Osteocyte (in vitro differentiated cells): ENCODE measurements at places on chromosomes 7 and 10. TPM values are rescaled to one million over a fixed set of nuclear protein-coding genes. Genes with fewer than 3 reads are reported as not detected.
A peak's percentile ranks its signal among the peaks of the same experiment; 100 is the strongest.

Gene ASB4
- not detected in 2 replicates for total RNA-seq

- peak; percentile 91 for DNase-seq
These were observed at the start of gene NRCAM for GRCh38 chr7:108455998-108456677. Gene NRCAM, minus strand, starts transcription at chr7:108456436. Its CDS starts 216,372 bp downstream, at chr7:108240064.

DNA sequence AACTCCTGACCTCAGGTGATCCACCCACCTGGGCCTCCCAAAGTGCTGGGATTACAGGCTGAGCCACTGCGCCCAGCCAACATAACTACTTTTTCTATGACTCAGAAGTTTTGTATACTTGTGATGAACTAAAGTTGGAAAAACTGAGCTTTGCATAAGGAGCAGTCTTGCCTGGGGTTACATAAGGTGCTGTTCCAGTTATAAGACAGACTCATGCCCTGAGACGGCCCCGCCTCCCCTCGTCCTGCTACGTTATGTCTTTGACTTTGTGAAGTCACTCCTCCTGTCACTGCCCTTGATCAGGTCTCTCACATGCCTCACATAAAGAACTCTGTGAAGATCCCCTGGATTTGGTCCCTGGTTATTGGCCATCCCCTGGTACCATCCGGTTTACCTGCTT lies 40.4 kb upstream of the OPN4 start:
- no peak for DNase-seq

- DNase-seq = no peak
These were observed 64.3 kb downstream of the MGMT start for GRCh38 chr10:129531195-129531968.

Gene IL6
- not detected in 2 replicates for total RNA-seq

Gene HOXA3
- total RNA-seq = not detected in 2 replicates

Gene UCN3
- total RNA-seq = not detected in 2 replicates

- no peak for DNase-seq
These were observed 143.4 kb upstream of the ZNF92 start for GRCh38 chr7:65230231-65230630.

GRCh38 chr7:74115326-74115725 lies 31.7 kb downstream of the LIMK1 start:
- DNase-seq = no peak
